ENCODE measurements at places on chromosomes 1 and 21.
A peak's percentile ranks its signal among the peaks of the same experiment; 100 is the strongest.

- DNase-seq = peak; percentile 59
Observed at GRCh38 chr1:212062832-212063438, 27.4 kb downstream of the DTL start.

GRCh38 chr1:25806418-25806817 lies 6.4 kb downstream of the SELENON start:
- peak; percentile 69 for DNase-seq

DNA sequence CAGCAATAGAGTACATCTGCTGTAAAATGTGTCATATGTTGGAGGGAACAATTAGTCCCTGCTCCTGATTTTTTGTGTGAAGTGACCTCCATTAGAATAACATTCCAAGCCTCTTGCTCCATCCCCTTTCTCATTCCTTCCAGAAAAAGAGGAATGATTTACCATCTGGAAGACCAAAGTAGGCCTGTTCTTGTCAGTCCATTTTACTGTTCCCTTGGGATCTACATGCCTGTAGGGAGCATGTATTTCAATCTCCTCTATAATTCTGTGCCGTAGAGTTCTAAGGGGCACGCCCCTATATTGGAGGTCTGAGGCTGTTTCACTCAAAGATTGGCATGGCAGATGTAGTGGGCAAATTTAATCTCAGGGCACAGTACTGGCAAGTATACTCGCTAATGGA lies 48.8 kb upstream of the MAN1A2 start:
- DNase-seq = no peak

DNA sequence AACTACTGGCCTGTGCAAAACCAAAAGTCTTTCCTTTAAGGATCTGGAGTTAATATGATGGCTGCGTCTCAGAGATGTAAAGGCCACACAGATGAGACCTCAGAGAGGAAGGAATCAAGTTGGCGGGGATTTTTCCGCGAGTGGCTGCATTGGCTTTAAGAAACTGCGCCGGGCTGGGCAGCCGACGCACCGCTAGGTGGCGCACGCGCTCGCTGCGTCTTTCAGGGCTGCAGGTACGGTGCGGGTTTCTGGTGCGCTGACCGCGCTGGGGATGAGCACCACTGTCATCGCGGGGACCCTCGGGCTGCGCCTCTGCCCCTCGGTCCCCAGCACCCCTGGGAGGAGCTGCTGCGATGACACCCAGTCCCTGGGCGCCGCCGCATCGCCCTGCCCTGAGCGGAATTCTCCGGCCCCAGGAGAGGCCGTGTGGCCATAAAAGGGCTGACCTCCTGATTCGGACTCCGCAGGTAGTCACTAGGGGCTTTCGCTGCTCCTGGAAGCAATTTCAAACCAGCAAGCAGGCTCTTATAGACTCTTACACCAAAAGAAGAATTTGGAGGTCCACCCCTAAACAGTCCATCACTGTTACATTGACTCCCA lies 241.0 kb downstream of the KCNJ6 start:
- DNase-seq = peak; percentile 37

DNA sequence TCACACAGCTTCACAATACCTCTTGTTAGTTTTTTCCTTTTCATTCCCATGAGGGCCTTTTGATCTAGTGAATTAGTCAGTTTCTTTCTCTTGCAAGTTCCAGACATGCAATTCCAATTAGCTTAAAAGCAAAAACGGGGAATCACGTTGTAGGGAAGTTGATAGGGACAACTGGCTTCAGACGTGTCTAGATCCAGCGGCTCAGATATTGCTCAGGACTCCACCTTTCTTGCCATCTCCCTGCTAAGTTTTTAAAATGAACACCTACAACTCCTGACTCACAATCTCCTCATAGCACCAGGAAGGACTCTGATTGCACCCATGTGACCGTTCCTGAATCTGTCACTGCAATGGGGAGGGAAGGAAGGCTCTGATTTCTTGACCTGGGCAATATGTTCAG lies 63.8 kb upstream of the ARHGAP29 start:
- DNase-seq = no peak

DNA sequence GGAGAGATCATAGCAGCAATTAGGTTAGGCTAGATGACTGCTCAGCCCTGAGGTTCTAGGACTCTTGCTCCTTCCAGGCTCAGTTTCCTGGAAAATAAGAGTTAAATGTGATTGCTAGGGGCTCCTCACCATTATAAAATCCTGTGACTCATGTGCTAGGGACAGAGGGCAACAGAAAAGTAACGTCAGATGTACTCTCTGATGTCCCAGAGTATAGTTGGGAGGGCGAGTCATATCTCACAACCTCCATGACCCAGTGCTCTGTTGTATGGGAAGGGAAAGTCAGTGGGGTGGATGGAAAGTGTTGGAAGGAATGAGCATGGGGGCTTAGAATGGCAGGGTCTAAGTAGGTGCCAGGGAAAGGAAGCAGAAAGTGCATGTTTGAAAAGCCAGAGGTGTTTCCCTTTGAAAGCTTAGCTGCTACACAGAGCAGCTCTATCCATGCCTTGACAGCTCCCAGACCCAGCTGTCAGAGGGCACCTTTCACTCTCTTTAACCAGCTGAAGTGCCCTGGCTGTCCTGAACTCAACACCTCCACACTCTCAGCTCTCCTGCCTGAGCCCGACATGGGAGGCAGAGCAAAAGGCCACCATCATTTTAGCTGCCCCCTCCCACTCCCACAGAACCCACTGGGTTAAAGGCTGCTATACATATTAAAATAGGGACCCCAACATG lies 11.6 kb downstream of the GJA5 start:
- no peak for DNase-seq

DNA sequence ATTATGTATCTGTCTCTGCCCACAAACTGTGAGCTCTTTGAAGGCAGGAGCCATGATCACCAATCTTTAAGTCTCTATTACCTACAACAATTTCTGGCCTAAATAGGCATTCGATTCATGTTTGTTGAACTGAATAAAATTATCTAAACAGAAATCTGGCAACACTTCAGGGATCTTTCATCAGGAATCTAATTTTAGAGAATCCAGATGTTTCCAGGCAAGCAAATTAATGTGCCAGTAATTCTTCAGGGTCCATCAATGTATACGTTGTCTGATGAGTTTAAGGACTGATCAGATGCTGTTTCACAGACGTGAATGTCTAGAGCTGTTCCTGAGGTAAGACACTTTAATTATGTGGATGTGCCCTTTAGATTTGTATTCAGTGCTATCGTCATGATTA lies 524.4 kb downstream of the PTPRC start:
- DNase-seq = no peak

GRCh38 chr1:169528215-169529067 lies 42.7 kb upstream of the SLC19A2 start:
- DNase-seq = no peak

DNA sequence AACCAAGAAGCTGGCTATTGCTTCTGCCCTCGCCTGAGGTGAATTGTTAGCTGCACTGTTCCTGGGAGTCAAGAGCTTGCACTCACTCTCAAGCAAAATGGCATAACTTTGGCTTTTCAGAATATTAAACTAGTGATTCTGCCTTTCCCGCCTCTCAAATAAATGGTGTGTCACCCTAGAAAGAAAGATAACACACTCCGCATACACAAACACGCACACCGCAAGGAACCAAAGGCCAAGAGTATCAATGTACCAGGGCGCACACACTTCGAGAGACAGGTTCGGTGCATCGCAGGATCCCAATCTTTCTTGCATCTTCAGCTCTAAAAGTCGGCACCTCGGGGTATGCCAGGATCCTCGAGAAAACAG lies 470 bp upstream of the RTCA start:
- DNase-seq = peak; percentile 17

DNA sequence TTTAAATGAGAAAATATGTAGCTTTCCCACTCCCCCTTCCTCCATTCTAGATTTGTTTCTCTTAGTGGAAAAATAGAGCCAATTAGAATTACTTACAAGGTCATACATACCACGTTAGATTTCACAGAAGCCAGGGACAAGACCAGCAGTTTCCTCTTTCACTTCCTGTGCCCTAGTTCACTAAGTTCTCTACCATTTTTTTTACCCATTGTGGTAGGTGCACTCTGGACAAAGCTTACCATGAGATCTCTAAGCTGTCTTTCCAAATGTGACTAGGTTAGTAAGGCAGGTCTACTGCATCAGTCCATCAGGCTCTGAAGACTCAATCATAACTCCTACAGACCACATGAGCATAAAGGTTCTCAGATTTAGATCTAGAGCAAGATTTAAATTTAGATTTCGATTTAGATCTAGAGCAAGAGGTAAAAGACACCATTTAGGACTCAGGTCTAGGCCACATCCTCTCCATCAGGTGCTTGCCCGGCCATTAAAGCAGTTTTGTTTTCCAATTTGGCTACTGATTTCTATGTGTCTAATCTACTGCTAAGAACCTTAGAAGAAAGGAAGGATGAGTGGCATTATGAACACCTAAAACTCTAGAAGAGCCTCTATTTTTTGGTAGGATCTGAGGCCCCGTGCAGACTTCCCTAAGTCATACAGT lies 235.3 kb downstream of the FAF1 start:
- no peak for DNase-seq

DNA sequence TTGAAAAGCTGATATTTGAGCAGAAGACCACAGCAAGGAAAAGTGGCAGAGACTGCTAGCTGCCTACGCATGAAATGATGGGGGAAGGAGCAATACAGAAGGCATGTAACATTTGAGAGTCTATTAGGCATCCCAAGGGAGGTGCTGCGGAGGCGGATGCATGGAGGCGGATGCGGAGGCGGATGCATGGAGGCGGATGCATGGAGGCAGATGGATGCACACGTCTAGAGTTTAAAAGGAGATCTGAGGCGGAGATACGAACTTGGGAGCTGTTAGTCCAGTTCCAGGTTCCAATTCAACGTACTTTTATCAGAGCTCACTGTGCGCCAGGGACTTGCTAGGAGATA lies 744 bp upstream of the DDX20 start:
- peak; percentile 80 for DNase-seq

DNA sequence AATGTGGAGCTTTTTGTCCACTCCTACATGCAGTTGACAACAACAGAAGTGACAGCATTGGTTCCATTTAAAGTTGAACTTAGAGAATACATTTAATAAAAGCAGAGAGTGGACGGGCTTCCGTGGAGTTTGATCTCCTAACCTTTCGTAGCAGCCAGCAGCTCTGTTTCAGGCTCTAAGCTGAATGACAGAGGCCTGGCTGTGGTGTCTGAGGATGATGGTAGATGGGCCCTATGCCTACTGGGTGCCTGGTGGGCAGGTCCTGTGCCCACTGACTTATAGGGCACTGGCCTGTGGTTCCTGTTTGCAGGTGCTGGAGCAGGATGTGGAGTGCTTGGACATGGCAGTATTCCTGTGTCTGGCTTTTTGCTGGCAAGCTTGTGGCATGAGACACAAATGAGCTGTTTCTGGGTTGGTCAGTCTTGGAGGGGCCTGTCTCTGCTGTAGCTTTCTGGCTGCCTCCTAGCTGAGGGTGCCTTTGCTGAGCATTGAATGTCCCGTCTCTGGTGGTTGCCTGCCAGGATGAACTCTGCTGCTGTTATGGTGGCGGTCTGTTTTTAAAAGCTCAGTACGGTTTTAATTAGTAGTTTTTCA lies 54.6 kb downstream of the PRDM2 start:
- DNase-seq = peak; percentile 41
